ENCODE measurements at places on chromosomes 11 and 22. TPM values are rescaled to one million over a fixed set of nuclear protein-coding genes. Genes with fewer than 3 reads are reported as not detected.

HEPHL1 gene
- not detected for total RNA-seq

INSC gene
- total RNA-seq: 0.23 TPM

EMID1 gene
- total RNA-seq: 25.5 TPM

ADM2 gene
- 0.36 TPM for total RNA-seq

CPT1A gene
- 0.36 TPM for total RNA-seq

ARHGAP42 gene
- total RNA-seq: 19.1 TPM

ANKK1 gene
- total RNA-seq: 0.18 TPM

CDC42EP2 gene
- total RNA-seq: 37.7 TPM

TMEM151A gene
- total RNA-seq: not detected

CSF2RB gene
- total RNA-seq: 12.0 TPM

GRCh38 chr22:28005513-28005912, 86.5 kb upstream of the PITPNB start:
- peaks cover 19% of the 10 kb centered on the region for H3K36me3 ChIP-seq
- no peaks in the 10 kb centered on the region for H3K4me1 ChIP-seq
- H3K4me3 ChIP-seq: peak overlapping the region; percentile 28
- DNase-seq: no peak

GRCh38 chr11:117815262-117815803, 9.2 kb downstream of the FXYD2 start:
- no peak for DNase-seq
- no peaks in the 10 kb centered on the region for H3K36me3 ChIP-seq
- H3K4me3 ChIP-seq: no peak overlapping the region

- H3K36me3 ChIP-seq: peaks cover 18% of the 10 kb centered on the region
- DNase-seq: no peak
- peak overlapping the region; percentile 90 for H3K27ac ChIP-seq
- H3K4me1 ChIP-seq: peaks cover 34% of the 10 kb centered on the region
- H3K4me3 ChIP-seq: peak overlapping the region; percentile 95
These were observed 2.1 kb downstream of the ADM start for GRCh38 chr11:10307022-10307399.

DNA sequence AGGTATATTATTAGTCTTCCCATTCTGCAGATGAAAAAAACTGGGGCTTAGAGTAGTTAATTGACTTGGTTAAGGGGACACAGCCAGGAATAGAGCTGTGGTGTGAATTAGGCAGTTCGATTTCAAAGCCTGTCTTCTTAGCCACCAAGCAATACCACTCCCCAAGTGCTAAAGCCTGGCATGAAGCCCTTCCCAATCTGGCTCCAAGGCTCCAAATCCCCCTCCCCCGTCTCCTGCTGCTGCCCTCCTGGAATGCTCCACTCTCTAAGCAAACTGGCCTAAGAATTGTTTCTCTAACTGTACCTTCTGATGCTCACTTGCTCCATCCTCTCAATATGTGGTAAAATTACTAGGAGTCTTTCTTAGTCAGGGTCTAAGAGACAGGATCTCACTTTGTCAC, 18.6 kb downstream of the ASCC2 start:
- DNase-seq: no peak
- H3K27ac ChIP-seq: no peak overlapping the region
- peak overlapping the region; percentile 1 for H3K4me3 ChIP-seq
- H3K4me1 ChIP-seq: peaks cover 4% of the 10 kb centered on the region

DNA sequence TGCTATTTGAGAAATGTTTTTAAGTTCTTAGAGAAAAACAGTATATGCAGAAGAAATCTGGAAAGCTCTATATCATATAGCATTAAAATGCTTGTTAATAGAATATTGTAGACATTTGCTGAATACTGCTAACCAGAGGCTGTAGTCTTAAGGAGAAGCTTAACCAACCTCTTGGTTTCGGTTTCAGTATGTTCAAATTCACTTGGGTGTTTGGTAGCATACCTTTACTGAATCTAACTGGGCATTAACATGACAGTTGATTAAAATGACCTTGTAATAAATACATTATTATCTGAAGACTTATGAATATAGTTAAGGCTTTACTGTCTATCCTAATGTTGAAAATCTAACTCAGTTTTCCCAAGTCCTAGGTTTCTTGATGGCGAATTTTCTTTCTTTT, 5.4 kb downstream of the PCF11 start:
- H3K27ac ChIP-seq: no peak overlapping the region
- H3K36me3 ChIP-seq: peaks cover 27% of the 10 kb centered on the region
- H3K27me3 ChIP-seq: peaks cover 11% of the 10 kb centered on the region
- peaks cover 27% of the 10 kb centered on the region for H3K4me1 ChIP-seq
- H3K4me3 ChIP-seq: no peak overlapping the region

DNA sequence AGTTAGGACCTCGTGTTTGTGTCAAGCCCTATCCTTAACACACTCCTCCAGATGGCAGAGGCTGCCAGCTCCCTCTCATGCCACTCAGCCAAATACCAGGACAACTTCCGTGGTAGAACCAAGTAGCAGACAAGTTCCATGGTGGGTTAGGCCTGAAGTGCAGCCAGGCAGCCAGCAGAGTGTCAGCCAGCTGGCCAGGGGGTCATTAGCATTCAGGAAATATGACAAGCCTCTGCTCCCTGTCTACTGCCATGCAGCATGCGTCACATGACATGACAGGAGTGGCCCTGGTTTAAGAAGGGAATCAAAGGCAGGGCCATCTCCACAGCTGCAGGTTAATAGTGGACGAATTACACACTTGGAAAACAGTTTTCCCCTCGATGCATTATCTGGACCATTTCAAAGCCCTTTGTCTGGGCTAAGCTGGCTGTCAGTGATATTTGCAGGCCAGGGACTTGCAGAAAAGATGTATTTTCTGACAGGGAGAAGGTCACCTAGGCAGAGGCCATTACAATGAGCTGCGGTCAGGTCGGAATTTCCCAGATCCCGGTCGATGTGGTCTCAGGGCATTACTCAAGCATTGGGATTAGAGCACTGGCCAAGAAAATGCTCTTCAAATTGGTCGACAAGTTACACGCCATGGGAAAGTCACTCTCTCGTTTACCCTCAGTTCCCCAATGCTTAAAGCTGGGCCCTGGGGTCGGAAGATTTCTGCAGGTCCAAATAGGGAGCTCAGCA, 461.7 kb upstream of the CADM1 start:
- H3K27ac ChIP-seq: no peak overlapping the region
- no peaks in the 10 kb centered on the region for H3K4me1 ChIP-seq
- H3K27me3 ChIP-seq: no peaks in the 10 kb centered on the region
- H3K36me3 ChIP-seq: no peaks in the 10 kb centered on the region
- DNase-seq: no peak

- no peak overlapping the region for H3K27ac ChIP-seq
- no peaks in the 10 kb centered on the region for H3K36me3 ChIP-seq
- no peak overlapping the region for H3K4me3 ChIP-seq
- no peaks in the 10 kb centered on the region for H3K27me3 ChIP-seq
- no peak for DNase-seq
These were observed 17.9 kb upstream of the TPH1 start for GRCh38 chr11:18063862-18064434.

DNA sequence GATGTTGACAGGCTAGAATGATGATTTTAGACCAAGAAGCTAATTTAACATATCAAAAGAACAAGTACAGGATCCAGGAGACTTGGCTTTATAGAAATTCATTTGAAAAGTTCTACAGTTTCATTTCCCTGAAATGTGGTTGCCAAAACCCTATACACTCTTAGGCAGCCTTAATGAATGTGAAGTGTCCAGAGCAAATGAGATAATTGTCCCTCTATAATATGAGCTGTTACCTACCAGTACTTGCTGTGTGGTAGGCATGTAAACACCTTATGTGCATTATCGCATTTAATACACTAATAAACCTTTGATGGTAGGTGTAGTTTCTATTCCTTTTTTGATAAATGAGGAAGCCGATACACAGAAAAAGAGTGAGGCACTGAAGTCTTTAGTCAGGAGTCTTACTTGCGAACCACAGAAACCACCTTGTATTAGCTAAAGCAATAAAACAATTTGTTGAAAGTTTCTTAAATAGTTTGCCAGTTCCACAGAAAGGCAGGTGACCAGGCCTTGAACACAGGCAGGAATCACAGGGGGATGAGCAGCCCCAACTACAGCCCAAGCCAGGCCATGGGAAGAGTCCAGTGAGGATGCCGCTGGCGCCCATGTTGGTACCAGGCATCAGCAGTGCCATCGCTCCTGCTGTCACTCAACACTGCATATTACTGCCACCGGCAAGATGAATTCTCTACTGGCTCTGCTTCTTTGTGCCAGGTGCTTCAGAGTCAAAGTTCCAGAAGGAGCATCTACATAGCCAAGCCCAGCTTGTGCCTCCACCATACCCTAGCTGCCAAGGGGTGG, 81.7 kb downstream of the SWAP70 start:
- H3K27me3 ChIP-seq: no peaks in the 10 kb centered on the region
- no peak for DNase-seq
- H3K27ac ChIP-seq: no peak overlapping the region
- peaks cover 35% of the 10 kb centered on the region for H3K36me3 ChIP-seq
- peaks cover 9% of the 10 kb centered on the region for H3K4me1 ChIP-seq
- no peak overlapping the region for H3K4me3 ChIP-seq

DNA sequence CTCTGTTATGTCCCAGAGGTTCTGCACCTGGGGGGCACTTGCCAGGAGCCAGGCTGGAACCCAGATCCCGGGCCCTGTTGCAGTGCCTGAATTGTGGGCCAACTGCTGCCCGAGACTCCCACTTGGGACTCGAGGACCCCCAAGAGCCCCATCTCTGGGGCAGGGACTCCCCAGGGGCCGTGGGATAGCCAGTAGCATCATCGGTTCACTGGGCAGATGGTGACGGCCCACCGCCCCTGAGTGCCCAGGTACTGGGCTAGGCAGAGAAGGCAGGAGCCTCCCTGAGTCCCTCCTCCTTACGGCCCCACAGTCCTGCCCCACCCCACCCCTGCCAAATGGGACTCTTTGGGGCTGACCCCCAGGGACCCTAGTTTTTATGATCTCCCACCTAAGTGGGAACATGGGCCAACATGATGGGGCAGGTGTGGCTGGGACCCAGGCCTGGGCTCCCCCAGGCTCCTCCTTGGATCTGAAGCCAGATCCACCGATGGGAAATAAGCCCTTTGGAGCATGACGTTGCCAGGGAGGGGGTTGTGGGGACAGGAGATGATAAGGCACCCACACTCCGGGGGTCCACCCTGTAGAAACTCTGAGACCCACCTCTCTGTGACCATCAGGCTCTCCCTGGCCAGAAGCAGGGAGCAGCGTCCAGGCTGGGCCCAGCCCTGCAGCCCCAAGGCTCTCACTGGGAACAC, 94.5 kb upstream of the FGF3 start:
- H3K27ac ChIP-seq: no peak overlapping the region
- no peak for DNase-seq
- H3K36me3 ChIP-seq: no peaks in the 10 kb centered on the region

DNA sequence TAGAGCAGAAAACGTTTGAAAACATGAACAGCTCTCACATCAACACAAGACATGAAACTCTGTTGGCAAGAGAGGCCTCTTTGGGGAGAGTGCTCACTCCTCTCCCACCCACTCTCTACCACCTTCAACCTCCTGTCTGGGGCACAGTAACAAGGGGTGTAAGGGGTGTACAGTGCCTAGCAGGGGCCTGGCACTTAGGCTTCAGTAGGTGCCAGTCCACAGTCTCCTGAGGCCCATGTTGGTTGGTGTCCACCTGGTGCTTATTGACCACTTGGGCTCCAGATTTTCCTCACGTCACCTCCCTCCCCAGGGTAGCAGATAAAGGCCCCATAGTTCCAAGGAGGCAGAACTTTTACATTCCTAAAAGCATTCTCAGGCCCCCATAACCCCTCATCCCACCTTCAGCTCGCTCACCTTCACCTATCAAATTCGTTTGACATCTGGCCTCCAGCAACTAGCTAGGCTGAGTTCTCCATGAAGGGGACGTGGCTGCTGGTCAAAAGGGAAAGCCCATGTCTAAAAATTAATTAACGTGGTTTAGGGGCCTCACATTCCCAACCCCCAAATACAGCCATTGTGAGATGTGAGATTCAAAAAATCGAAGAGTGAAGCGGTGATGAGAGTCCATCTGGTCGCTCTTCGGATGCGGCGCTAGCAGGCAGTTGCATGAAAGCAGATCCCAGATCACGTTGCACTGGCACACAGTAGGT, 712 bp upstream of the MED15 start:
- peak overlapping the region; percentile 99 for H3K27ac ChIP-seq
- H3K4me3 ChIP-seq: peak overlapping the region; percentile 98
- no peak for DNase-seq
- H3K4me1 ChIP-seq: peaks cover 44% of the 10 kb centered on the region

DNA sequence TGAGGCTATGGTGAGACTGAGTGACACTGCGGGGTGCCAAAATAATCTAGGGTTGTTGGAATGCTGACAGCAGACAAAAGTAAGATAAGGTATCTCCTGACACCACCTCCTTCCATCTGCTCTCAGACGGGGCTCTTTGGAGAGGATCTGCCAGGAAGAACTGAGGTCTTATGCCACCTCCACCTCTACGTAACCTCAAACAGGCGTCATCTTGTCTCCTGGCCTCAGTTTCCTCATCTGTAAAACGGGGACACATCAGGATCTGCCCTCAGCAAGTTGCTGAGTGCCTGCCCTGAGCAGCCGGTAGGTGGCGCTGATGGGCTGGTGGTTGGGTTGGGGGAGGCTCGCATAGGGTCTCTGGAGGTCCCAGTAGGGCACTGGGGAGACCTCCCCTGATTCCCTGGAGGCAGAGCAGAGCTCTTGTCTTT, 1.7 kb upstream of the MYEOV start:
- H3K4me1 ChIP-seq: peaks cover 5% of the 10 kb centered on the region
- H3K27me3 ChIP-seq: peaks cover 9% of the 10 kb centered on the region
- no peak overlapping the region for H3K4me3 ChIP-seq
- no peaks in the 10 kb centered on the region for H3K36me3 ChIP-seq
- no peak overlapping the region for H3K27ac ChIP-seq

GRCh38 chr11:1854132-1854948, 1.5 kb downstream of the LSP1 start:
- H3K27me3 ChIP-seq: peaks cover 8% of the 10 kb centered on the region
- no peaks in the 10 kb centered on the region for H3K36me3 ChIP-seq
- no peak overlapping the region for H3K4me3 ChIP-seq

GRCh38 chr11:31802609-31802989, 8.5 kb downstream of the PAX6 start:
- peaks cover 47% of the 10 kb centered on the region for H3K4me1 ChIP-seq
- H3K4me3 ChIP-seq: no peak overlapping the region
- no peaks in the 10 kb centered on the region for H3K36me3 ChIP-seq
- H3K27ac ChIP-seq: no peak overlapping the region
- DNase-seq: peak; percentile 6

Data from endothelial cell (in vitro differentiated cells).